ENCODE measurements at places on chromosomes 4 and X.
A peak's percentile ranks its signal among the peaks of the same experiment; 100 is the strongest.

DNA sequence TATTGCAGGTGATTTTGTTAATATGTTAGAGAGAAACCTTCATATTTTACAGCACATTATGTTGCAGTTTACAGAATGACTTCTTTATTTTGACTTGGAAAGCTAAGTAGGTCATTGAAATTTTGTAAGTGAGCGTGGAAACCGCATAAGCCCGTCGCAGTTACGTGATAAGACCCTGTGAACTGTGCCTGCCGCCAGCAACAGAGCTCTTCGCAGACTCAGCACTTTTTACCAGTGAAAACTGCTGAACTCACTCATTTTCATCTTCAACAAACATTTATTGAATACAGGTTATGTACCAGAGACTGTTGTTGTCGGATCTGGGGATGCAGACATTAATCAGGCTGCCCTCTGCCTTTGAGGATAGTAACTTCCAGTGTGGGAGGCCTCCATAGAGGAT is 355.7 kb downstream of the HS3ST1 start:
- DNase-seq, result no peak

GRCh38 chr4:4867375-4868039 is 8.0 kb downstream of the MSX1 start:
- peak; percentile 48 for DNase-seq

GRCh38 chrX:24133312-24133711 is 16.2 kb upstream of the ZFX start:
- DNase-seq, result no peak

GRCh38 chrX:123083924-123084323 is 100.2 kb upstream of the GRIA3 start:
- peak; percentile 23 for DNase-seq

GRCh38 chr4:128527946-128528576 is 240.4 kb upstream of the PGRMC2 start:
- peak; percentile 41 for DNase-seq

DNA sequence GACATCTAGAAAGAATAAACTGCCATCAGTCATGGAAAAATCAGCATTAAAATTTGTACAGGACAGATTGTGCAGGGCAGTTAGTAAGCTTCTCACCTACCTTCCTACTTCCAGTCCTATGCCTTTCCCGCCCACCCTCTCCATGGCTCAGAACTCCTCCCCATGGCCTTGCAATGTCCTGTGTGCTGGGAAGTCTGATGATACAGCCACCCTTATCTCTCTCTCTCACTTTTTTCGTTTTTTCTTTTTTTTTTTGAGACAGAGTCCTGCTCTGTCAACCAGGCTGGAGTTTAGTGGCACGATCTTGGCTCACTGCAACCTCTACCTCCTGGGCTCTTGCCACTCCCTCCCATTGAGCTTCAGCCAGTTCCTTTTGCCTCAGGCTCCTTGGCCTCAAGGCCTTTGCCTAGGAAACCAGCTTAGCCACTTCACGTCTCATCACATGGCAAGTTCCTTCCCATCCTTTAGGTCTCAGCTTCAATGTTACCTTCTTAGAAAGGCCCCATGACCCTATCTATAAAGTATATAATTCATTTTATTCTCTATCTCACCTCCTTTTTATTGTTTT is 259.7 kb downstream of the NKX6-1 start:
- DNase-seq, result no peak

GRCh38 chrX:101357166-101357795 is 8.7 kb upstream of the TIMM8A start:
- DNase-seq, result no peak

DNA sequence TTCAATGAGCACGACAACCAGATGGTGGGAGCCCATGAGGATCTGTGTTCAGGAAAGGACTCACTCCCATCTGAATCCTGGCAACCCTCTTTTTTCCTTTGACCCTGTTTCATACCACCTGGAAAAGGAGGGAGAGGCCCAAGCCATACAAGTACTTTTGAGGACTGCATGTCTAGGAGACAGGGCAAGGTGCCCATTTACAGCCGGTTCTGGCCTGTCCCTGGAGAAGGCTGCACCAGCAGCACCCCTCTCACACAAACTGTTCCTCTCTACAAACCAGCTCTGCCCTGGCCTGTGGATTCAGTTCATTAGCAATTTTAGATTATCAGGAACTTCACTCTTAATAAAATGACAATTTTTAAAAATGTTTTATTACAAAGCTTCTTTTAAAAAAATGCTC is 57.5 kb downstream of the HADH start:
- DNase-seq, result no peak

GRCh38 chr4:1154126-1154522 is 18.3 kb downstream of the SPON2 start:
- DNase-seq, result no peak

GRCh38 chr4:5782829-5783476 is 72.0 kb downstream of the EVC start:
- no peak for DNase-seq

- DNase-seq, result no peak
Observed at GRCh38 chrX:68533656-68534055, 34.8 kb downstream of the YIPF6 start.

GRCh38 chr4:183621875-183622274 is 37.1 kb downstream of the RWDD4 start:
- no peak for DNase-seq

- DNase-seq, result peak; percentile 77
Observed at GRCh38 chr4:139099366-139099982, 77.5 kb downstream of the ELF2 start.
